Subcutaneous preadipocyte (primary cell): ENCODE measurements at places on chromosomes 2 and 18. TPM values are rescaled to one million over a fixed set of nuclear protein-coding genes. Genes with fewer than 3 reads are reported as not detected.

Gene ALK
- not detected in 2 replicates for total RNA-seq

Gene SLC11A1
- total RNA-seq: under 0.01 and 0.20 TPM in 2 replicates

Gene ANKRD30BL
- total RNA-seq: not detected in 2 replicates

Gene SUCLG1
- 62.8 and 77.2 TPM in 2 replicates for total RNA-seq

Gene IL1B
- 0.20 and 0.37 TPM in 2 replicates for total RNA-seq

Gene RFTN2
- 2.5 and 4.4 TPM in 2 replicates for total RNA-seq

Gene ESPNL
- 0.39 and 4.8 TPM in 2 replicates for total RNA-seq

Gene SP100
- total RNA-seq: 114 and 148 TPM in 2 replicates

Gene SLC19A3
- 1.4 and 1.8 TPM in 2 replicates for total RNA-seq
